ENCODE measurements at places on chromosomes 16 and 17.

DNA sequence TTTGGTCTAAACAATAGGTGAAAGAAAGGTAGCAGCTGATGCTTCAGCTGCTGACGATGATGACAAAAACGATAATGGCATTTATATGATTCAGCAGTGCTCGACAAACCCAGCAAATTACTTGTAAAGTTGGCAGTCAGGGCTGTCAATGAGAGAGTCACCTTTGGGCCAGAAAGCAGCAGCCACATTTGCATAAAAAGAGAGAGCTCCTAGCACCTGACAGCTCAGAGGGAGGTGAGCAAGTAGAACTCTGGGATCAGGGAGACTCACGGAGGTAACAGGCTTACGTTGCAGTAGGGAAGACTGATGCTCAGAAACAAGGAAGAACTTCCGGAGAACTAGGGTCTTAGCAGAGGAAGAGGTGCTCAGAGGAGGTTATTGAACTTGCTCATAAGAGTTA, 291.9 kb upstream of the ZFHX3 start:
- DNase-seq: no peak

DNA sequence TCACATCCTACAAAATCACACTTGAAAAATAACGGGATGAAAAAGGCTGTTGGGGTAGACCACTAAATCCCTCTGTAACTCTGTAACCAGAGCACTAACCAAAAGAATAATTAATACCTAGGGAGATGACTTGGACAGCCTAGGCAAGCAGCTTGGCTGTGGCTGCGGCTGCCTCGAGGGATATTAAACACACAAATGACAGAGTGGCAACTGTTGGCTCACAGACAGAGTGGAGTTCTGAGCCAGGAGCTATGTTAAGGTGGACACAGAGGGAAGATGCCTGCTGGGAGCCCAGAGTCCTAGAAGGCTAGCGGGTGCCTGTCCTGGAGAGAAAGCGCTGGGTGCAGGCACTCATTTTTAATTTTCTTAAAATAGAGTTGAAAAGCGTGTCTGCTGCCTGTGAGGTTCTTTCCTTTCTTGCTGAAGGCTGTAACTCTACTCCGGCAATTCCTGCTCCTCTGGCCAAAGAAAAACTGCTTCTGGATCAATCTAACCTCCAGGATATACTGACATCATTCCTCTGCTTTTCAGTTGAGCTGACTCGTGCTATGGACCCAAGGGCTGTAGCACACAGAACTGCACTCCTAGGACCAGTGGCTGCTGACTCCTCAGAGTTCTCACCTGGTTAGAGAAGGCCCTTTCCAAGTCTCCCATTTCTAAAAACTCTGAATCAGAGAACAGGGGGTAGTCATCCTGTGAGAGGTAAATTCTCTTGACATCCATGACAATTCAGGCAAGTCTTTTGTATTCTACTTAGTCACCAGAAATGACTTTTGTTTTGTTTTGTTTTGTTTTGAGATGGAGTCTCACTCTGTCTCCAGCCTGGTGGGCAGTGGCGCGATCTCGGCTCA, 147.9 kb downstream of the STX8 start:
- no peak for DNase-seq

- DNase-seq: no peak
Measured at GRCh38 chr17:32227910-32228309, 37.7 kb upstream of the RHBDL3 start.

DNA sequence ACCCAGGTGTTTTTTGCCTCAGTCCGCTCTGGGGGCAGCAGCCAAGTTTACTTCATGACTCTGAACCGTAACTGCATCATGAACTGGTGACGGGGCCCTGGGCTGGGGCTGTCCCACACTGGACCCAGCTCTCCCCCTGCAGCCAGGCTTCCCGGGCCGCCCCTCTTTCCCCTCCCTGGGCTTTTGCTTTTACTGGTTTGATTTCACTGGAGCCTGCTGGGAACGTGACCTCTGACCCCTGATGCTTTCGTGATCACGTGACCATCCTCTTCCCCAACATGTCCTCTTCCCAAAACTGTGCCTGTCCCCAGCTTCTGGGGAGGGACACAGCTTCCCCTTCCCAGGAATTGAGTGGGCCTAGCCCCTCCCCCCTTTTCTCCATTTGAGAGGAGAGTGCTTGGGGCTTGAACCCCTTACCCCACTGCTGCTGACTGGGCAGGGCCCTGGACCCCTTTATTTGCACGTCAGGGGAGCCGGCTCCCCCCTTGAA, 2.1 kb upstream of the C17orf107 start:
- DNase-seq: no peak

DNA sequence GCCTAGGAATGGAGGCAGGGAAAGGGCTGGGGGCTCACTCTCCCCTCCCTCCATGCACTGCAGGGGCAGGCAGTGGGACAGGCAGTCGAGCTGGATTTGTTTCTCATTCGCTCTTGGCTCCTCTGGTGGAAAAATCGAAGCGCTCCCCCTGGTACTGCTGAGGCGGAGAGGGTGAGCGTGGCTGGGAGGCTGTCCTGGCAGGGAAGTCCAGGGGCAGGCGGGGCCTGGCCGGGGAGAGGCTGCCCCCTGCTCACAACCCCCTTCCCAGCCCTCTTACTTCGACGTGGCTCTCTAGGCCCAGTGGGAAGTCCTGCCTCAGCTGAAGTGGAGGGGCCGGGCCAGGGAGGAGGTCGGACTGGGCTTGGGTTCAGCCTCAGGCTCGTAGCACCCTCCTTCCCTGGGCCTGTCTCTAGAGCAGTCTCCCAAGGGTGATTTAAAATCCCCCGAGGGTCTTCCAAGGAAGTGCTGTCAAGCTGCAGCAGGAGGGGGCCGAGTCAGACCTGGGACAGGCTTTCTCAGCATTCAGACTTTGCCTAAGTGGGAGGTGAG, 16.5 kb upstream of the TMEM92 start:
- no peak for DNase-seq

GRCh38 chr16:3671424-3671823, 16.9 kb downstream of the DNASE1 start:
- DNase-seq: no peak

DNA sequence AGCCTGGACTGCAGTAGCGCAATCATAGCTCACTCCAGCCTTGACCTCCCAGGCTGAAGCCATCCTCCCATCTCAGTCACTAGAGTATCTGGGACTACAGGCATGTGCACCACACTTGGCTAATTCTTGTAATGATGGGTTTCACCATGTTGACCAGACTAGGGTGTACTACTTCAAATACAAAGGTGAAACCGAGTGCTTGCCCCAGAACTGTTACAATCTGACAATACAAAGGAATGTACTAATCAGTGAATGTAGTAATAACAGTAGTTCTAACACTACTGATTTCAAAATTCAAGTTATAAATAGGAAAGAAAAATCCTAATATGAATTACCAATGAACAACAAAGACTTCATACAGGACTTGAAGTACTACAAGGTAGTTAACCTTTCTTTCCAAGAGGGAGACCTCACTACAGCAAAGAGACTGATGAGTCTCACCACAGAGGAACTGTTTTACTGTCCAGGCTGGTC, 24.4 kb downstream of the CRK start:
- DNase-seq: no peak

- no peak for DNase-seq
Measured at GRCh38 chr17:51261024-51261963, 948 bp downstream of the UTP18 start.

DNA sequence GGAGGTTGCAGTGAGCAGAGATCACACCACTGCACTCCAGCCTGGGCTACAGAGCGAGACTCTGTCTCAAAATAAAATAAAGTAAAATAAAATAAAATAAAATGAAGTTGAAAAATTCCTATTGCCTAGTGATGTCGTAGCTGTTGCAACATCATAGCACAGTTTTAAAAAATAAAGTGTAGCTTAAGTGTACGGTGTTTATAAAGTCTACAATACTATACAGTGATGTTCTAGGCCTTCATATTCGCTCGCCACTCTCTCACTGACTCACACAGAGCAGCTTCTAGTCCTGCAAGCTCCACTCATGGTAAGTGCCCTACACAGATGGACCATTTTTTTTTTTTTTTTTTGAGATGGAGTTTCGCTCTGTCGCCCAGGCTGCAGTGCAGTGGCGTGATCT, 43.5 kb upstream of the MNT start:
- DNase-seq: no peak

GRCh38 chr17:34665150-34665806, 85.9 kb downstream of the TMEM132E start:
- no peak for DNase-seq

DNA sequence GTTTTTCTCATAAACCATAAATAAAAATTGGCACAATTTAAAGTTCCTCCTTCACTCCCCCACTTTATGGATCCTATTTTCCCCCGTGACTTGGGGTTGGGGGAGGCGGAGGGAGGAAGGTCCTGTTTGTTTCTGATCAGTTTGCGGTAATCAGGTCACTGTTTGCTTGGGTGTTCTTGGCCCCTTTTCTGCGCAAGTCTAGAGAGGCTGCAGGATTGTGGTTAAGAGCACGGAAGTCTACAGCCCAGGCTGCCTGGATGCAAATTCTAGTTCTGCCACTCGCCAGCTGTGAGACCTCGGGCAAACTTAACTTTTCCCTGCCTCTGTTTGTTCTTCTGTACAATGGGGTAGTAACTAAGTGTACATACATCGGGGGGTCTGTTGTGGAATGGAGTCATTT, 12.1 kb downstream of the ATP2C2 start:
- no peak for DNase-seq

GRCh38 chr16:56749672-56750491, 20.0 kb downstream of the NUP93 start:
- no peak for DNase-seq

DNA sequence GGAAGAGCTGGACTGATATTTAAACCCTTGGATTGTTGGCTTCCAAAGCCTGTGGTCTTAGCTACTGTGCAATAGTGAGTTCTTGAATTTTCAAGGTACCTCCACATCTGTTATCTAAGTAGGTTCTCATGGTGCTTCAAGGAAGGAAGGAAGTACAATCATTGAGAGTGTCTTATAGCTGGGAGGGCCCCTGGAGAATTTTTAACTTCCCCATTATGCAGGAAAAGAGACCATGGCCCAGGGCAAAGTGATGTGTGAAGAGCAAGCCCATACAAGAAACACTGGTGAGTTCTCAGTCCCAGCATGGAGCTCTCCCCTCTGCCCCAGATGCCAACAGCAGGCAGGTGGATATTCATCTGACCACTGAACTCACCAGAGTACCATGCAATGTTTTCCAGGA, 169.0 kb upstream of the IRX6 start:
- no peak for DNase-seq

- no peak for DNase-seq
Measured at GRCh38 chr17:77936881-77937280, 21.6 kb upstream of the TNRC6C start.

GRCh38 chr16:31179747-31180459, at the start of gene FUS:
TSS of gene FUS (plus strand) at chr16:31180139. CDS start at chr16:31180215, 76 bp downstream.
- DNase-seq: peak; percentile 94

- DNase-seq: no peak
Measured at GRCh38 chr17:42266918-42267766, 9.0 kb downstream of the STAT5B start.

GRCh38 chr17:80790981-80791742, 200.5 kb upstream of the CHMP6 start:
- DNase-seq: no peak

- no peak for DNase-seq
Measured at GRCh38 chr16:65406116-65406515, 284.3 kb upstream of the CDH11 start.

- no peak for DNase-seq
Measured at GRCh38 chr16:72939247-72939646, 108.7 kb downstream of the ZFHX3 start.

DNA sequence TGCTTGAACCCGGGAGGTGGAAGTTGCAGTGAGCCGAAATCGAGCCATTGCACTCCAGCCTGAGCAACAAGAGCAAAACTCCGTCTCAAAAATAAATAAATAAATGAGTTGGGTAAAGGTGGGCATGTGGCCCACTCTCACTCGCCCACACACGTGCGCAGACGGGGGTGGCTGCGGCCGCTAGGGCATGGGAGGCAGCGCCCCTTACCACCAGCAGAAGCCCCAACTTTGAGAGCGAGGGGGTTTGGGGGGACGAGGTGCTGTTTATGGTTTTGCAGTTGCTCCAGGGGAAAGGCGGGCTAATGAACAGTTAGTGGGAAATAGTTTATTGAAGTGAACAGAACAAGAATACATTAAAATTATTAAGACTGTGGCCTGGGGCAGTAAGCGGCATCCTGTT, 14.9 kb upstream of the RBFOX3 start:
- DNase-seq: no peak

GRCh38 chr16:68752602-68753001, 15.5 kb downstream of the CDH1 start:
- no peak for DNase-seq

DNA sequence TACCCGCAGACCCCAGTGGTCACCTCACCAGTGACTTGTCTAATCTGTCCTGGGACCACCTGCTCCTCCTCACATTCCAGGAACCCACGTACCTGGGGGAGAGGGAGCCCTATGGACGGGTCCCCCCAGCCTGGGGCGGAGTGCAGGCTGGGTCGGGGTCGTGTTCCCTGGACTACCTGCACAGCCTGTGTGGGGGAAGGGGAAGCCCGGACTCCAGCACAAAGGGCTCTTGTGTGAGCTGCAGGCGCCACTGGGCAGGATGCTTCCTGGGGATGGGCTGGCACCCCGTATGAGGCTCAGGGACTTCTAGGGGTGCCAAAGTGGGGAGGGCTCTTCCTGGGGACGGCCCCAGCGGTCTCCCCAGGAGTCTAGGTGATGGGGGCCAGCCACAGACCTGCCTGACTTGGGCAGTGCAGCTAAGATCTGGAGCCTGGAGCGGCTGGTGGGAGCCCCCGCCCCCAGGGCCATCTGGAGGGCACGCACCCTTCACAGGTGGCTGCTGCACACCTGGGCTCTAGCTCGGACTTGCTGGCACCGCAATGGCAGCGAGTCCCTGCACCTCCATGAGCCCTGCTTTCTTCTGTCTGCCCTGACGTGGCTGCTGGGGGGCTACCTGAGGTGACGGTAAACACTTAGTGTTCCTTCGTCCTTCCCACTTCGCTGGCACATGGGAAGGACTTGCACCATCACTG, 7.5 kb downstream of the VASN start:
- no peak for DNase-seq

GRCh38 chr17:28738680-28739384, 5.0 kb upstream of the TRAF4 start:
- no peak for DNase-seq

DNA sequence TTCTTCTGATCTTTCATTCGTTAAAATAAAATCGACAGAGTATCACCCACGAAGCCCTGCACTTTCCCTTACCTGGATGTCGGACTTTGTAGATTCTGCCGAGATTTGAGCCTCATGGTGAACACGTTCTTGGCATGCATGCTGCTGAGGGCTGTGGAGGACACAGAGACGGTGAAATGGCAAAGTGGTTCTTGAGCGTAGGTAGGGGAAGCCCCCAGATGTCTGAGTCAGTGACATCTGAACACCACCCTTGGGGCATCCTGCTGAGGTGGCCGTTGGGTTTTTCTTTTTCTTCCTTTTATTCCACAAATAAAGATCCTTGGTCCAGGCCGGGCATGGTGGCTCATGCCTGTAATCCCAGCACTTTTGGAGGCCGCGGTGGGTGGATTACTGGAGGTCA, 33.9 kb downstream of the NOS2 start:
- no peak for DNase-seq

DNA sequence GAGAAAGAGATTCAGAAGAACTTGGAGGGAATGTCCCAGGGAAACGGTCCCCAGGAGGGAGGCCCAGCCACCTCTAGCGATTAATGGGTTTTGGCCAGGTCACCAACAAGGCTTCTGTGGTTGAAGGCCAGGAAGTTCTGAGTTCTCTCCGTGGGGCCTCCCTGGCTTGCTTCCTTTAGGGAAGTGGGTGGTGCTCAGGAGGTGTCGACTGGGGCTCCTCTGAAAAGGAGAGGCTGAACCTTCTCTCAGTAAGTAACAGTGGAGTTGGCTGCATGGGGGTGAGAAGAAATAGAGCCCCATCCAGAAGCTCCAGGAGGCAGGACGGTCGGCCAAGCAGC, 77.1 kb upstream of the GSE1 start:
- no peak for DNase-seq
